ENCODE measurements at places on chromosomes 11 and 22. TPM values are rescaled to one million over a fixed set of nuclear protein-coding genes. Genes with fewer than 3 reads are reported as not detected.

The SCT gene
- not detected for total RNA-seq

DNA sequence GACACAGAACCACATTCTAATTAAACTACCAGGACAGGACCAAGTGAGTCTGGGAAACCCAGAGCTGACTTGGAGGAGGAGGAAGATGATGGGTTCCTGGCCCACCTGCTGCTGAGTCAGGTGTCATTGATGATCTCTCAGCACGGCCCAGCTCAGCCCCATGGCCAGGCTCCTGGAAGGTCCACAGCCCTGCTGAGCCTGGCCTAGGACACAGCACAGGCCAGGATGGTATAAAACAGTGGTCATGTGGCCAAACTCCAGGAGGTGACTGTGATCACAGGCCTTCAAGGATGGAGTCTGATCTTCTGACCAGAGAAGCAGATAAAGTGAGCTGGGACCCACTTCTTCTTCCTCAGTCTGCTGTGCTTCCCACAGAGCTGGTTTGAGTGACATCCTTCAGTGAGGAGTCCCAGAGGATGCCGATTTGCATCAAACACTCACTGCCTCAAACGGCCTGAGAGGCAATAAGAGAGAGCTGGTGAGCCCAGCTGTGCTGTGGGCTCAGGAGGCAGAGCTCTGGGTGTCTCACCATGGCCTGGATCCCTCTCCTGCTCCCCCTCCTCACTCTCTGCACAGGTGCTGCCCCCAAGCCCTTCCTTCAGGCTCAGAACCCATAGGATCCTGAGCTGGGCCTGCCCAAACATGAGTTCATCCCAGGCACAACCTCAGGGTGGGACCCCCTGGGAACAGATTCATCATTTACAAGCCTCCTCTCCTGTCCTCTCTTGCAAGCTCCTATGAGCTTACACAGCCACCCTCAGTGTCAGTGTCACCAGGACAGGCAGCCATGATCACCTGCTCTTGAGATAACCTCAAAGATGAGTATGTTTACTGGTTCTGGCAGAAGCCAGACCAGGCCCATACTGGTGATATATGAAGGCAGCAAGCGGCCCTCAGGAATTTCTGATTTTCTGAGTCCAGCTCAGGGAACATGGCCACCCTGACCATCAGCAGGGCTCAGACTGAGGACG lies 37.7 kb upstream of the IGLL5 start:
- no peak for DNase-seq

GRCh38 chr22:45444168-45444567 lies 30.7 kb downstream of the RIBC2 start:
- no peak for DNase-seq

DNA sequence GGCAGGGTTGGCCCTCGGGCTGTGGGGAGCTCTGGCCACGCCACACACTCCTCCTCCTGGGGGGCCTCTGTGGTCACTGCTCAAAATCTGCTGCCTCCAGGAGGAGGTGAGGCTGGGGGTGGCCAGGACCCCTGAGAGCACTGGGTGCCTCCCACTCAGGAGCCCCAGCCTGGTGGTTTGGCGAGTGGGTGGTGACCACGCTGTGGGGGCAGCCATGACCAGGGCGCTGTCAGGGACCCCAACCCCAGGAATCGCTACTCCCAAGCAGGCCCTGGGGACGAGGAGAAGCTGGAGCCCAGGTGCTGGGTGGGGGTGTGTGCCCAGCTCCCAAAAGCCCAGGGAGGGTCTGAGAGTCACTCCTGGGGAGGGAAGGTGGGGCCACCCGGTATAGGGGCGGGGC lies 30.1 kb downstream of the TSPAN4 start:
- DNase-seq: no peak

The RTCB gene
- 40.3 TPM for total RNA-seq

DNA sequence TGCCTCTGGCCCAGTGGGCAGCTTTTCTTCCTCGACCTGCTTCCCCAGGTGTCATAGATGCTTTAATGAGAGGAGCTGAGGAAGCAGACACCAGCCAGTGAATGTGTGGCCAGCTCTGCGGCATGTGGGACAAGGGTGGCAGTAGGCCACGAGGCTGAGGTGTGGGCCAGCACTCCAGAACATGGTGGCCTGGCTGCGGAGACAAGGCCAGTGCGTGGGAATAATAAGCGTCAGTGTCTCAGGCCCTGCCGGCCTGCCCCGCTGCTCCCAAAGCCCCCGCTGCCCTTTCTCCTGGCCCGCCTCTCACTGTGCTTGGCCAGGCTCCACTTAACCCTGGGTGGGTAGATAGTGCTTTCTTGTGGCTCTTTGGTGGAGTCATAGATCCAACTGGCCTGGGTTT lies 2.1 kb downstream of the MAPK8IP1 start:
- DNase-seq: no peak

- DNase-seq: no peak
Measured at GRCh38 chr11:131918663-131919062, 548.2 kb downstream of the NTM start.

GRCh38 chr22:48507171-48507570 lies 1320.5 kb downstream of the BRD1 start:
- DNase-seq: no peak

- DNase-seq: no peak
Measured at GRCh38 chr11:57370251-57370650, 10.7 kb downstream of the PRG3 start.
